ENCODE measurements at places on chromosomes 4 and X.

- no peak for DNase-seq
Measured at GRCh38 chr4:15521442-15522039, 51.9 kb downstream of the CC2D2A start.

DNA sequence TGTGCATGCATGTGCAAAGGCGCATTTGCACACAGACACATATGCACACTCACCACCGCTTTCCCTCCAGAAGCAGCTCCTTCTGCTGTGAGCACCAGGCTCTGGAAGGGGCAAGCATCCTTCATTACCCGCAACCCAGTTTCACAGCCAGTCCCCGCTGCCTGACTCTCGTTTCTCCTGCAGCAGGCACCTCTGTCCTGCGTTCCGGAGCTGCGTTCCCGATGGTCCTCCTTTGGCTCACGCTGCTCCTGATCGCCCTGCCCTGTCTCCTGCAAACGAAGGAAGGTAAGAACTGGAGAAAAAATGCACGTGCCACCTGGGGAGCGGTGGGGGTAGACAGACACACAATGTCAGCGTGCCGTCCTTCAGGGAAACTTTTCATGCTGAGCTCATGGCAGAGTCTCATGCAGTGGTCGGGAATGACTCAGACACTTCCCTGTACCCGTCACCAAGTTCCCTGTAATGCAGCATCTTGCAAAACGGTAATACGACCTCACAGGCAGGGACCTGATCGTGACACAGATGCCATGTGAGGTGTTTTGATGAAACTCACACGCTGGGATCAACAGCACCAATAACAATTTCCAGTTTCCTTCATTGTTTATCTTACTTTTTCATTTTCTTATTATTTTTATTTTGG, 5.1 kb downstream of the IL3RA start:
- DNase-seq, result no peak

DNA sequence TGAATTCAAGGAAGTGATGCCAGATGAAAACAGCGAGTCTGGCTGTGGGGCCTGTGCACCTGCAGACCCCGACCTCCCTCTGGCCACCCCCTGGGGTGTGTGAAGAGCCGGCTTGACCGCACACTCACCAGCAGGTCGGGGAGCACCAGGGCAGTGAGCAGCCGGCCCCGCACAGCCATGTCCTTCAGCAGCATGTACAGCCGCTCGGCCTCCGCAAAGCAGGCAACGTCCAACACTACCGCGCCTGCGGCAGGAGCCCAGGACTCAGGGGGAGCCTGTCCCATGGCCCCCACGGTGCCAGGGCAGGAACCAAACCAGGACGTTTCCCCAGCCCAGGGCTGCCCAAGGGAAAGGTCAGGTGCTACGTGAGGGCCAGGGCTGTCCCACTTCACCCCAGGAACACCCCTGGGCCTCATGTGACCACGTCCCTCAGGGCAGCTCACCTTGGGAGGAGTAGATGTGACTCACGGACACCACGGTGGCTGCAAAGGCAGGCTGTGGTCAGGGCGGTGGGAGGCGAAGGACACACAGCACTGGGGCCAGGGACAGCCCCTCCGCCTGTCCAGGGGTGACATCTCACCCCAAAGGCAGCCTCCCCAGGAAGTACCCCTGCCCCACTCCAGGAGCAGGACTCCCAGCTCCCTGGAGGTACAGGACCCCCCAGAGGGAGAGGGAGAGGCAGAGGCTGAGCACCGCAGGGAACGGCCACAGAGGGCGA, 8.2 kb downstream of the DGKQ start:
- DNase-seq, result no peak

DNA sequence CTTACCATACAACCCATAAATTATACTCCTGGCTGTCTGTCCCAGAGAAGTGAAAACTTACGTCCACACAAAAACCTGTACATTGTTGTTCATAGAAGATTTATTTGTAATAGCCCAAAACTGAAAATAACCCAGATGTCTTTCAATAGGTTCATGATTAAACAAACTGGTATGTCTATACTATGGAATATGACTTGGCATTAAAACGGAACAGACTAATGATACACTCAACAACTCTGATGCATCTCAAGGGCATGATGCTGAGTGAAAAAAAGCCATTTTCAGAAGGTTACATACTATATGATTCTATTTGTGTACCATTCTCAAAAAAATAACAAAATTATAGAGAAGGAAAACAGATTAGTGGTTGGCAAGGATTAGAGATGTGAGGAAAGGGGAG, 11.6 kb upstream of the MND1 start:
- no peak for DNase-seq

GRCh38 chr4:9984621-9985020, 36.7 kb downstream of the SLC2A9 start:
- DNase-seq, result no peak

GRCh38 chr4:829761-830600, 4.1 kb upstream of the CPLX1 start:
- DNase-seq, result no peak

DNA sequence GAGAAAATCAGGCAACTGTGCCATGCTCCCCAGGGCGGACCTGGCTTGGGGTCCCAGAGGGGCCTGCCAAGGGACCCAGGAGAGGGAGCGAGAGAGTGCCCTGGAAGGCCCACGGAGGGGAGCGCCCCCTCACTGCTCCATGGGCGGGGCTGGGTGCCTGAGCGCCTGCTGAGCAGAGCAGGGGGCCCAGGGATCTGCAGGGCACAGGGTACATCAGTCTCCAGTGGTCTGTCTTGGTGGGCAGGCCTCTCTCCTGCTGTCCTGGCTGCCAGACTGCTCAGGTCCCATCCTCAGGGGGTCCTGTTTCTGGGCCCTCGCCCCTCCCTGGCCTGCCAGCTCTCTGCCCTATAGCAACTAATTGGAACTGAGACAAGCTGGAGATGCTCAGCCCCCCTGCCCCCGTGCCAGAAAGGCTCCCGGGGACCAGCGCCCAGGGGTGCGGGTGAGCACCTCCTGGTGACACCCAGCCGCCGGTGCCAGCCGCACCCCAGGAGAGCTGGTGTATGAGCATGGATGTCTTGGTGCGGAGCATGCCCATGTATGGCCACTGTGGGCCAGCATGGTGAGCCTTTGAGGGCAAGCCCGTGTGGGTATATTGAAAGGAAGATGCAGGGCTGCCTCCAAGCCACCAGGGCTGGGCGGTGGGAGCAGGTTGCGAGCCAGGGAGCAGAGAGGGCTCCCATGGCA, 1.3 kb downstream of the BGN start:
- DNase-seq, result no peak

- no peak for DNase-seq
Measured at GRCh38 chr4:184150102-184150839, 67.4 kb downstream of the ENPP6 start.

DNA sequence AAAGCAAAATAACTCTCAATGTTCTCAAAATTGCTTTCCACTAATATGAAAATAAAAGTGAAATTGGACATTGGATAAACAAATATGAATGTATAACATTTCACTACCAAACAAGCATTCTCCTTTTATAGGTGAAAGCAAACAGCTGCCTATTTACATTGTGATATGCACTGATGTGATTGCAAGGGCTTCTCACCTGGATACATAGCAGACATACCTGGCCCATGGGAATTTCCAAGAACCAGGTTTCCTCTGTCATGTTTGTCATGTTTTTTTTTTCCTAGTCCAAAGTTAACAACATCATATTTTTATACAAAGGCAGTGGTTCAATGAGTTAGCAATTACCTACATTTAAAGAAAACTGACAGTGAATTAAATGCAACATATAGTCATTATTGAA, 228.5 kb downstream of the ANKRD50 start:
- no peak for DNase-seq

GRCh38 chrX:57353472-57354132, 67.1 kb downstream of the FAAH2 start:
- DNase-seq, result no peak

DNA sequence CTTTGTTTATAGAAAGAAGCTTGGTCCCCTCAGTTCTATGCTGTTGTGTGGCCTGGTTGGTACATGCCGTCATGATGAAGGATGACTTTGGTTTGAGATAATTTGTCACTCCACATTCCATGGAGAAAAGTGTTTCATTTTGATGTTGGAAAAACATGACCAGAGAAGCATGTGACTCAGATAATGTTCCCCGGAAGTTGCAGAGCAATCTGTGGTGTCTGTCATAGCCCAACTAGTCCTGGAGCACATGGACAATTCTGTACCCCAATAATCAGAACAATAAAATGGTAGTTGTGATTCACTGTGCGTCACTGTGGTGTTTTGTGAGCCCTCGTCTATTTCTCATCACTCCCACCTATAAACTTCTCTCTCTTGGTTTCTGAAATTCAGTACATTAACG, 85.1 kb downstream of the PDK3 start:
- no peak for DNase-seq

- no peak for DNase-seq
Measured at GRCh38 chr4:105969575-105969974, 74.3 kb downstream of the NPNT start.

- no peak for DNase-seq
Measured at GRCh38 chr4:63460075-63460474, 949.2 kb downstream of the TECRL start.

DNA sequence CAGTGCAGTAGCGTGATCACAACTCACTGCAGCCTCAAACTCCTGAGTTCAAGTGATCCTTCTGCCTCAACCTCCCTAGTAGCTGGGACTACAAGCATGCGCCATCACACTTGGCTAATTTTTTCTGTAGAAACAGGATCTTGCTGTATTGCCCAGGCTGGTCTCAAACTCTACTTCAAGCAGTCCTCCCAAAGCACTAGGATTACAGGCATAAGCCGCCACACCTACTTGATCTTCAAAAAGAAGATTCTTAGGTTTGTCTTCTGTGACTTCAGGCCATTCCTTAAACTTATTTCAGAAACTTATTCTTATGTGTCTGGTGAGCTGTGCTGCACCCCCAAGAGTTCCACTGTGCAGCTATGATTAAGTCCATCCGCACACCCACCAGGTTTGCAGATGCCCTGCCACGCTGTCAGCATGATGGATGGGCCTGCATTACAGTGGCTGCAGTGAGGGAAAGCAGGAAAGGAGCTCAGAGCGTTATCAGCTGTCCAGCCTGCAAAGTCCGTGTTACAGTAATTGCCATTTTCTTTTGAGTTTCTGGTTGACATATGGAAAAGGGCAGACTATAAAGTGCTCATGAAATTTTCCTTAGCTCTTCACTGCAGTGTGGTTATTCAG, 146.6 kb downstream of the AASDH start:
- DNase-seq, result no peak

DNA sequence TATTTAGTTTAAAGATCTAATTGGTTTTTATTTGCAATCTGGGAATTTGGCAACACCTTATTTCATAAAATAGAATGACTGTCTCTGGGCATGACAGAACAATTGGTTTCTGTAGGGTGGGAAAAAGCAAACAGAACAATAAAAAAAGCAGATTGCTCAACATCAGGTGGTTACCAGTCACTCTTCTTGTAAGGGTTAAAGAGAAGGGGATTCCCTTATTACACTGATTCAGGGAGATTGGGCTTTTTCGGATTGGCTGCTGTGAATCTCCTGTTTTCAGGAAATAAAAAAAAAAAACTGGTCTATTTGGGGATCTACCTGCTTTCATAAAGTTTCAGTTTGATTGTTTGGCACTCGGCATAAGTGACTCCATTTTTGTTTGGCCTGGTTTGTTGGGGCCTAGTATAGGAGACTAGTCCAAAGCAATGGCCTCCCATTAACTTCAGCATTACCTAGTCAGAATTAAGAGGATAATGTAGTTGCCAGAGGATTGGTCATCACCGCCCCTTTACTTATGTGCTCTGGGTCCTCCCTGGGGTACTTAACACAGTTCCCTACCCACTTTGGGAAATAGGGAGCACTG, 380.5 kb downstream of the IDS start:
- no peak for DNase-seq

GRCh38 chr4:53507671-53508286, 83.5 kb downstream of the LNX1 start:
- no peak for DNase-seq

- DNase-seq, result no peak
Measured at GRCh38 chrX:150269605-150270254, 93.4 kb upstream of the MAMLD1 start.

DNA sequence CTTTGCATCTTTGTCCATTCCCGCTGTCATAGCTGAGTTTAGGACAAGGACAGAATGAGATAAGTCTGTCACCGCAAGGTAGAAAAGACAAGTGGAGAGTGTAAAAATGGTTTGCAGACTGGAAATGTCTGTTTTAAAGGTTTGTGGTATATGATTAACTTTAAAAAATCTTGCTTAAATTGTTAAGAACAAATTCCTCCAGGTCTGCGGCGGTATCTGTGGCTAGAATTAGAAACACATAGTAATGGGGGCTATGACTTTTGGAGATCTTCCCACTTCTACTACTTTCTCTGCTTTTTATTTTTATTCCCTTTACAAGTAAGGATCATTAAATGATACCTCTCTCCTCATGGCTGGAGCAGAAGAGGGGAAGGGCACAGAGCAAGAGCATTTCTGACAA, 92.2 kb downstream of the MID1IP1 start:
- no peak for DNase-seq

GRCh38 chrX:153934148-153934761, 582 bp downstream of the NAA10 start:
- DNase-seq, result no peak

- no peak for DNase-seq
Measured at GRCh38 chrX:120125444-120125843, 9.7 kb upstream of the RHOXF1 start.

DNA sequence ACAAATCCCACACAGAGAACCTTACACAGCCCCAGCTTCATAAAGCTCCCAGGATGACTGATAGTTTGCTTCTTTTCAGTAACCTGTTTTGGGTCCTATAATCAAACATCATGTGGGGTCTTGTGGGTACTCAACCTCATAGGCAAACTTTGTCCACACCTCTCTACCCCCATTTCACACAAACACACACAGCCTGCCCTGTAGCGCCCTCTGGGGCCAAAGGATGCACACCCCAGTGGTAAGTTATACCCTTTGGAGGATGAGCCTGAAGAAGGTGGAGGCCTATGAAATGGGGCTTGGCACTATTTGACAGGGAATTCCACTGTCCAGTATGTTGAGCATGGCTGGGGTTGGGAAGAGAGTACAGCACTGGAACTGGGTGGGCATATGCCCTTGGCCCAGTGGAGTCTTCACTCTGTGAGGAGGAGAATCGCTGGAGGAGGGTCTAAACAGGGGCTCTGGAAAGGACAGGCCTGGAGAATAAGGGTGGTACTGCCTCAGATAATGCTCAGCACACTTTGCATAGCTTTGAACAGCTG, 30.5 kb upstream of the COL25A1 start:
- DNase-seq, result no peak

- no peak for DNase-seq
Measured at GRCh38 chrX:152450076-152450475, 1.0 kb downstream of the GABRA3 start.

GRCh38 chrX:141969706-141970105, 66.0 kb downstream of the MAGEC1 start:
- DNase-seq, result no peak

GRCh38 chr4:102469806-102470205, 31.4 kb upstream of the NFKB1 start:
- no peak for DNase-seq

GRCh38 chr4:177006331-177006730, 213.6 kb upstream of the VEGFC start:
- DNase-seq, result no peak
